AG08395 (cell line): ENCODE measurements at places on chromosomes 12 and 14.
A peak's percentile ranks its signal among the peaks of the same experiment; 100 is the strongest.

GRCh38 chr12:45918818-45919217 is 71.6 kb downstream of the SCAF11 start:
- no peak for DNase-seq

DNA sequence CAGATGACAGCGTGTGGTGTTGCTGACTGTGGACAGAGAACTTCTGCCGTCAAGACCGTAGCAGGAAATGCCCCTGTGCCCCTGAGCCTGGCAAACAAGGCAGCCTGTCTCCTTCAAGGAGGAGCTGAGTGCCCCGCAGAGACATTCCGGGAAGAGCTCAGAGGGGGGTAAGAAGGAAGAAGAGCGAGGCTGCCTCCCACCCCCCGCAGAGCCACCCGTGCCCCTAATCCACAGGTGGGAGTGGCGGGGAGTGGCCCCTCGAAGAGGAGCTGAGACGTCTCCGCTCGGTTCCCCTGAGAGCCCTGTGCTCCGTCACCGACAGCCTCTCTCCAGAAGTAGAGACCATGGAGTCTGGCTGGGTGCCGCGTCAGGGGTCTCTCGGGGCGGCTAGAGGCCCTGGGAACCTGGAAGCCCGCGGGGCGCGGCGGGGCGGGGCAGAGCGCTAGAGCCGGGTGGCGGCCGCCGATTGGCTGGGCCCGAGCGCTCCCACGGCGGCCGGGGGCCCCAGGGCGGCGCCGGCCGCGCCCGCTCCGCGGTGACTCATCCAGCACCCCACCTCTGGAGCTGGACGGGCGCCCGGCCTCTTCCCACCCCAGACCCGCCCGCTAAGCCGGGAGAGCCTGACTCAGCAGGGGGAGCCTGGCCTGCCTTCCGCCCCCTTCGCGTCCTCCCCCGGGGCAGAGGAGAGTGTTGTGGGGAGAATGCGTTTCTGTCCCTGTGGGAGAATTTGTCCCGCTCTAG is 25.2 kb upstream of the KRT78 start:
- peak; percentile 98 for DNase-seq

DNA sequence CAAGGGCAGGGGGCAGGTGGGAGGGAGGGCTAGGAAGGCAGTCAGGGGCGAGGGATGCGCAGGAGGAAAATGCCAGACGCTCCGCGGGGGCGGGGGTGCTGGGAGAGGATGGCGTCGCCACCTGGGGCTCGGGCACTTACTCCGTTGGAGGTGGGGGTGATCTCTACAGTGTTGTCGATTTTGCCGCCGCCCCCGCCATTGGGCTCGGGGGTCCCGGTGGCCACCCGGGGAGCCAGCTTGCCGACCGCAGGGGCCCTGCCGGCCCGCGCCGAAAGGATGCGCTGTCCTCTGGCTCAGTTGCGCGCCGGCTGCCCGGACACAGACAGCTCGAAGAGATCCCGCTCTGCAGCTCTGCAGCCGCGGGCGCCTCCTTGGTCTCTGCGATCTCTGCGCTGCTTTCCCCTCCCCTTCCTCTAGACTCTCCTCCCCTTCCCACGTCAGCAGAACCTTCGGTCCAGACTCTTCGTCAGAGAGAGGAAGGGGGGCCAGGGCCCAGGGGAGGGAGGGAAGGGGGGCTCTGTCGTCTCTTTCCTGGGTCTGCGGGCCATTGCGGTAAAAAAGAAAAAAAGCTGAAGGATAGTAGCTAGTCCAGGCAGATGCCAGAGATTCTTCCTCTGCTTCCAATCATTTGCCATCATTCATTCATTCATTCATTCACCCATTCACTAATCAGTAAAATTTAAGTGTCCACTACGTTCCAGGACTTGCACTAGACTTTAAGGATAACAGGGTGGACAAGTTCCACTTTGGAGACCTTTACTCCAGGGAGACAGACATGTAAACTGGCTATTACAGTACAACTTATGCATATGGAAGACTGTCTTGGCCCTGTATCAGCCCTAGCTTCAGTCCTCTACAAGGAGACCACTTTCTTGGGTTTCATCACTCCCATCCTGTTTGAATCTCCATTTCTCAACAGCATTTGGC is at the start of gene SLC22A17:
Gene SLC22A17, minus strand, starts transcription at position 382 of the 927 bp plus-strand sequence.
- peak; percentile 94 for DNase-seq

DNA sequence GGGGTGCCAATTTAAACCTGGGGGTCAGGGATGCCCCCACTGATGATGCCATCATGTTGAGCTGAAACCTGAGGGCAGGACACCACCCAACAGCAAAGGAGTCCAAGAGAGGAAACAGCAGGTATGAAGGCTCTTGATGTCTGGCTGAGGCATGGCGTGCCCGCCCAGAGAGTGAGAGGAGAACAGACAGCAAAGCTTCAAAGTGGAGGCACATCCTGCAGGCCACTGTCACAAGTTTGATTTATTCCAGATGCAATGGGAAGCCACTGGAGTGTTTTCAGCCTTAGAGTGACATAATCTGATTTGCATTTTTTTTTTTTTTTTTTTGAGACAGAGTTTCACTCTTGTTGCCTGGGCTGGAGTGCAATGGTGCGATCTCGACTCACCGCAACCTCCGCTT is 34.8 kb downstream of the IRF2BPL start:
- no peak for DNase-seq
